ENCODE measurements at places on chromosomes 1 and 21.

DNA sequence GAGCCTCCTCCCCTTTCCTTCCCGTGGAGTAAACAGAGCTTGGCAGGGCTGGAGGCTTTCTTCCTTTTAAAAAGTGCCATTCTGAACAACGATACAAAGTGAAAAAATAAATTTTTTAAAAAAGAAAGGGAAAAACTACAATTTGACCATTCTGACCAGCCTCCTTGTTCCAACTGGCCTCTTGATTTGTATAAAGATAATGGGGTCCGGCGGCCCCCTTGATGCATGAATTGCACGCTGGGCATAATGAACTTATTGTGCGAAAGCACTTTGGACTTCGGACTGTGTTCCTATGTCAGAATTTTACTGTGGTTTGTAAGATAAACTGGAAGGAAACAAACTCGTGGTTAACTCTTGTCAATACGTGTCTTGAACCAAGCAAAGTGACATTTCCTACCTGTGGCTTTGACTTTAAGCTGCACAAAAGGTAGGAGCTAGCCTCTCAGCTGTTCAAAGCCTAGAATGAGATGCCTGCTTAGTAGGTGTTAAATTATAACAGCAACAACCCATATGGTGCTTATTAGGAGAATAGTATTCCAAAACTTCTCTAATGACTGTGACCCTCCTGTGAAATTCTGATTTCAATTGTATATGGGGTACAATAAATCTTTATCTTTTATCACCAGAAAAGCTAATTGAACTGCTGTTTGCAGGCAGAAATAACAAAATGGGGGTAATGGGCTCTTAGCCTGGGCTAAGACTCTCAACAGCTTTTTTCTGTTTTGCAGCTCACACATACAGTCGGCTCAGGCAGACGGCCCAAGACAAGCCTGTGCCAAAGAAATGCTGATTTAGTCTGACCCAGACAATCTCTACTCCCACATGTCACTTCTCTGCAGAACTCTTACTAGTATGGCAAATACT is 9.3 kb downstream of the IRF2BP2 start:
- DNase-seq: no peak

- DNase-seq: no peak
Measured at GRCh38 chr1:160672789-160673695, 26.2 kb upstream of the SLAMF1 start.

DNA sequence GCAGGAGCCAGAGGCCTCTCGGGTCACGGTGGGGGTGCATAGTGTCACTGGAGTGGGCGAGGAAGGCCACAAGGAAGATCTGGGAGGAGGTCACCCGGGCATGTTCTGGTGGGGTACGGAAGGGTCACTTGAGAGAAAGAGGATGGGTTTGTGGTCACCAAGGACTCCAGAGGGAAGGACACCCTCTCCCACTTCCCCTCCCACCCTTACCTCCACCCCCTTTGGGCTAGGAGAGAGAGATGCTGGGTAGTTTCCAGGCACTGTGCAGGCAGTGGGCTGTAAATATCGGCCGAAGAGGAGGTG is 703 bp downstream of the AMIGO1 start:
- DNase-seq: no peak

- DNase-seq: no peak
Measured at GRCh38 chr1:193009501-193009900, 49.7 kb downstream of the UCHL5 start.

DNA sequence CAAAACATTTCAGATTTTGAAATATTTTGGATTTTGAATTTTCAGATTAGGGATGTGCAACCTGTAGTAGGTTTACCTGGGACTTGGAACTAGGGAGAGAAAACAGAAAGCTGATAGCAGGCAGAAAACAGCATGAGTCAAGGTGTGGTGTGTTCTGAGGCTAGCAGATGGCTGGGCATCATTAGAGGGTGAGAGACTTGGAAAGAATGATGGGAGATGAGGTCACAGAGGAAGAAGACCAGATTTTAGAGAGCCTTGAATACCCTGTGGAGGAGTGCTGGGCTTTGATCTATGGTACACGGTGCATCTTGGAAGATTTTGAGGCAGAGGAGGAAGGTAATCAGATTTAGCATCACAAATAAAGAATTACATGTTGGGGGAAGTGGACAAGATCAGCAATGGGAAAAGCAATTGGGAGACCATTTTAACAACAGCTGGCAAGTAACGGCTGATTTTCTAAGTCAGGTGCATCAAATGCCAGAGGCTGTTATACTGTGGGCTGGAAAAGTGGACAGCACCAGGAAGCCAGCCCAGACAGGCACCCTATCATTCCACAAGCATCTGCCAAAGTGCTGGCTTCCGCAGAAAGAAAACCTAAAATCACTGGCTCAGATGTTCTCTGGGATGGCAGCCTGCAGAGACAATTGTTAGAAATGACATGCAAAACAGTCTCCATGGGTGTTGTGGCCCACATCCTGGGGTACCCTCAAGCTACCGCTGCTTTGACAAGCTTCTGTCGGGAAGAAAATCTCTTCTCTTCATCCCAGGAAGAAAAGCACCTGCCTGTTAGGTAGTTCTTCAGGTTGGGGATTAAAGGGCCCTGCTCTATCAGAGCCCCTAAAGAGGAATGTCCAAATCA is 30.9 kb upstream of the CAMK1G start:
- DNase-seq: no peak

GRCh38 chr1:243729956-243730355 is 120.1 kb downstream of the AKT3 start:
- DNase-seq: no peak

DNA sequence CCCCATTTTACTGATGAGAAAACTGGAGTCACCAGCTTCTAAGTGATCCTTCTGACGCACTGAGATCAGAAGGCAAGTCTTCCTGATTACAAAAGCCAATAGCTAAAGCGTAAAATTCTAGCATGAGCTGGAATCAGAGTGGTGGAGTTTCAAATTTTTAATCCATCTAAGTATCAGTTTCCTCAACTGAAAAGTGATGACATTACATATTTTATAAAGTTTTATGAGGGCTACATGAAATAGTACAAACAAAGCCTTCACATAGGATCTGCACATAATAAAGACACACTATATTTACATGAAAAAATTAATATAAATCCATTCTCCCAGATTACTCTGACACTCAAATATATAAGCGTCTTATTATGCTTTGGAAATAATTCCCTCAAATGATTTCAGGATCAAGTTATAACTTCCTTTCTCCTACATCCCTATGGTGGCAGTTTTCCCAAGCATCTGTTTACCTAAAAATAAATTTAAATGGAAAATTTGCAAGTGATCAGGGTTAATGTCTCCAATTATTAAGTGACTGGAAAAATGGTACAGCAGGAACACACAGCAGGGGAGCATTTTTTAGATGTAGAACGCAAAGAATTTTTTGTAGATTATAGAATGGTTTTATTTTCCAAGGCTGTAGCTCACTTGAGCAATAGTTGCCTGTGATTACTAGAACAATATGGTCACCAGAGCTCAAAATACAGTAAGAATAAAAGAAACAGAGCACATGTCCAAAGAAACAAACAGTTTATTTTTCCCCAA is 490.4 kb upstream of the C1orf87 start:
- DNase-seq: no peak

GRCh38 chr1:81381881-81382280 is 418.9 kb upstream of the ADGRL2 start:
- DNase-seq: no peak

GRCh38 chr1:88168126-88168525 is 515.9 kb upstream of the PKN2 start:
- DNase-seq: no peak

- no peak for DNase-seq
Measured at GRCh38 chr1:180954005-180954800, 41.5 kb downstream of the KIAA1614 start.

DNA sequence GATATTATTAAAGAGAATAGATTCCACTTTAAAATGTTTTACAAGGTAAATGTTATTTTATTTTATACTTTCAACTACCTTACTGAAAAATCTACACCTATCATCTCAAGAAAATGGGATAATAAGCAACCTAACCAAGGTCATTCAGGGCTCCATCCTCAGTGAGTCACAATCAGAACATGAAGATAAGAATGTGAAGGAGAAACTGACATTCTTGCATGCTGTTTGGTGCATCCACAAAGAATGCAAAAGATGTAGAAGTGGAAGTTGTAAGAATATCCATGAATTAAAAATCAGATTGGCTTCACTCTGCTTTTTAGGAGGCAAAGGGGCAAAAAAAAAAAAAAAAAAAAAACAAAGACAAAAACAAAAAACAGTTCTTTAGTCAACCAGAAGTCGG is 6.5 kb downstream of the WARS2 start:
- no peak for DNase-seq

DNA sequence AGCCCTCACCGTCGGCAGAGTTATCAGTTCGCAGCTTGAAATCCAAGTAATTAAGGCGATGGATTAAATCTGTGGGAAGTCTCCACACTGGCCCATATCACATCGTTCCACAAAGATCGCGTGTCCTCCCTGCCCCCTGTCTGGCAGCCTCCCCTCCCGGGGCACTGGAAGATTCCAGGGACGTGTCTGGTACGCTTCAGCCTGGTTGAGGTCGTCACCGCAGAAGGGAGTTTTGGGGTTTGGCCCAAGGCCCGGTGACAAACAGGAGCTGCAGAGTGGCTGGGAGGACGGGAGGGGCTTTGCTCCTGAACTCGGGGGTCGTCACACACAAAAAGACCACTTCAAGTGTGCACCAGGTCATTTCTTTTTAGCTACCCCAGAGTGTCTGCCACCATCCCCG is 51.1 kb downstream of the PRDM16 start:
- no peak for DNase-seq

DNA sequence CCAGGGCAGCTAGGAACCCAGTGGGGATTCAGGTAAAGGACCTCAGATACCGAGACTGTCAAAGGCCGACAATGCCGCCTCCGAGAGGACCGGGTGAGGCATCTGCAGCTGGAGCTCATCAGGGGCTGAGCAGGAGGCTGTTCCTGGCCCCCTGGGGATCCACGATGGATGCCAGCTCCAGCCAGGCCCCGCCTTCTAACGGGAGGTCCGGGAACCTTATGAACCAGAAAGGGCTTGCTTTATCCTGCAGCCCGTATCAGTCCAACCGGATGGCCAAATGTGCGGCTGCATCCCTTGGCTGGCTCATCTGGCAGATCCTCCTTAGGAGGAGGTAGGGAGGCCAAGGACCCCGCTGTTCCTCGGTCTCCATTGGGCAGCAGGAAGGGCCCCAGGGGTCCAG is 32.0 kb downstream of the SLC45A1 start:
- no peak for DNase-seq

DNA sequence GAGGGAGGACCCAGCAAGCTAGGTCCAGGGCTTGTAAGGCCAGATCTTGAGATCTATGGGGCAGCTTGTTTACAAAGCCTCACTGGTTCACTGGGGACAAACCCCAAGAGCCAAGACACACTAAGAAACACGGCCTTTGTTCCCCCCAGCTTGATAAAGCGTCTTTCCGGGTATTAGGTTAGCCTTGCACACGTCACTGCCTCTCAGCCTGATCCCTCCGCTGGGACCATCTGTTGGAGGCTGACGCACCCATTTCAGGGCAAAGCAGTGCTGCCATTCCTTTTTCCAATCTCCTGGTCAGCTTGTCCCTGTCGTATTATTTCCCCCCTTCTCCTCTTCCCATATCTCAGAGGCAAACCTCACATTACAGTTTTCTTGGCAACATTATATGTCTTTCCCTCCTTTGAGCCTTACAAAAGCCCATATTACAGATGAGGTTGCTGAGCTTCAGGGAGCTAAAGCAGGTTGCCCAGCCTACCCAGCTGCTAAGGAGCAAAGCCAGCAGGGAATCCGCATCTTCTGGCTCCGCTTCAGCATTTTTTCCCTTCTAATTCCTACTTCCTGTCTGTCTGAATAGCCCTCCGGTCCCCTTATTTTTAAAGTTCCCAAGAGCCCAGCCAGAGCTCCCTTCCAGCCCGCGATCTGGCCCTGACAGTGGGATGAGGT is 4.1 kb downstream of the HEYL start:
- no peak for DNase-seq

- DNase-seq: no peak
Measured at GRCh38 chr1:43651902-43652301, 2.0 kb downstream of the KDM4A start.

- DNase-seq: no peak
Measured at GRCh38 chr1:233700338-233700737, 86.4 kb downstream of the KCNK1 start.

GRCh38 chr1:179719272-179719671 is 23.8 kb upstream of the FAM163A start:
- no peak for DNase-seq

GRCh38 chr1:188343914-188344313 is 1515.2 kb downstream of the PLA2G4A start:
- DNase-seq: no peak

- DNase-seq: no peak
Measured at GRCh38 chr1:3803905-3804626, 7.8 kb upstream of the LRRC47 start.

DNA sequence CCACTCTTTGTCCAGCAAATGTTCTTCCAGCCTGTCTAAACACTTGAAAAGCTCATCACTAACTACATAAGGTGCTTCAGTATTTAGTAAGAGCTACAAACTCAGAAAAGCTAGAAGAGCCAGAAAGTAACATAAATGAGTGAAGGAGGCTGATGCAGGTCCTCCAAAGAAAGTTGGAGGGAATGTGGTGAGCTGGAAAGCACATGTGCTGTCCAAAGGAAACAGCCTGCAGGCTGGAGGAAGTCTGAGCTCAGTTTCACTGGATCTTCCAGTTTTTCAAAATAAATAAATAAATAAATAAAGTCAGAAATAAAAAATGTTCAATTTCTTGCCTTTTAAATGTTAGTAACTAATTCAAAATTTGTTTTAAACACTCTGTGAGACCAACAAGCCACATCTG is 25.5 kb downstream of the ZC3H11B start:
- DNase-seq: no peak

DNA sequence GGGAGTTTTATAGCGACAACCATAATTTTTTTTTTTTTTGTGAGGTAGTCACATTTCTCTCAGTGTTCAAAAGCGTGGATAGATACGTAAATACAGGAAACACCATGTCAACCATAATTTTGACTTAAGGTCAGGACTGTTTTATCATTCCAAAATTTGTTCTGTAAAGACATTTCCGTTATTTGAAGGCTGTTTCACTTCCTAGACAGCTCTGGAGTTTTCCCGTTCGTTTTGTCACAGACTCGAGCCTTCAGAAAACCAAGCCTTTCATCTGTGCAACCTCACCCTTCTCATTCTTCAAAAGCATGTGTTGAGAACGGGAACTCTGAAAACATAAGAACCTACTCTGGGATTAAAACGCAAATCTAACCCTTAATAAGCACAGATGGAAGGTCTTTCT is 17.9 kb downstream of the SIM2 start:
- DNase-seq: no peak

DNA sequence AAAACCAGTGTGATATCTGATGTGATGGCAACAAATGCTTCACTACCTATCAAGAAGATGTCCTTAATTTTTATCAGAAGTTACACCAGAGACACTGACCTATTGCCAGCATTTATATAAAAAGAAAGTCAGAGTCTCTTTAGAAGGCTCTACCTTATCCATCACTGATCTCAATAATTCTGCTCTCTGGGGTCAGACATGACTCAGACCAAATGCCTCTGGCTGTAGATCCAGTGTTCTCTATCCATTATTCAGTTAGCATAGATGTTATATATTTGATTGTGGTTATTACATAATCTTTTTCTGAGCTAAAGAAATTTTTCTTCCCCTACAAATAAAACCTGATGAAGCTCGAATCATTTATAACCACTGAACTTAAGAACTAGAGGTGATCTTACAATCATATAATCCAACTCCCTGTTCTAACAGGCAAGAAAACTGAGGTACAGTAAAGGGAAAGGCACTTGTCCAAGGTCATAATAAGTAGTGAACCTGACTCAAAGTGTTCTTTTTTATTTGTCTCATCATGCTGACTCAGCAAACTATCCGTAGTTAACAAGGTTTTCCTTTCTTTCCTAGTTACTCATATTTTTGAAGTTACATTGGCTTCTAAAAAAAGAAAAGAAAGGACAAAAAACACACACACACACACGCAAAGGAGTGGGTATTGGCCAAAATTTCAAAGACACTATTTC is 43.6 kb upstream of the ESRRG start:
- no peak for DNase-seq
